ENCODE measurements at places on chromosomes 12 and 14. TPM values are rescaled to one million over a fixed set of nuclear protein-coding genes. Genes with fewer than 3 reads are reported as not detected.

DNA sequence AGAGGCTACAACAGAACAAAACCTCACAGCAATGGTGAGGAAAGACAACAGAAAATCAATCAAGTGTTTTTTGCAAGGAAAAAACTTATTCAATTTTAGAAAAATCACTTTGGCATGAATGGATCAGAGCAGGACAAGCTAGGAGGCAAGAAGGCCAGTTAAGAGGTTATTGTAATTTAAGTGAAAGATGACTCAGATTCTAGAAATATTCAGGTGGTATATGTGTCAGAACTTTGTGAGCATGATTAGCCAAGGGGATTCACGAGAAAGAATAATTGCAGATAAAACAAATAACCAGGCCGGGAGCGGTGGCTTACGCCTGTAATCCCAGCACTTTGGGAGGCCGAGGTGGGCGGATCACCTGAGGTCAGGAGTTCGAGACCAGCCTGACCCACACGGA is 12.7 kb downstream of the GCH1 start:
- DNase-seq: no peak

DNA sequence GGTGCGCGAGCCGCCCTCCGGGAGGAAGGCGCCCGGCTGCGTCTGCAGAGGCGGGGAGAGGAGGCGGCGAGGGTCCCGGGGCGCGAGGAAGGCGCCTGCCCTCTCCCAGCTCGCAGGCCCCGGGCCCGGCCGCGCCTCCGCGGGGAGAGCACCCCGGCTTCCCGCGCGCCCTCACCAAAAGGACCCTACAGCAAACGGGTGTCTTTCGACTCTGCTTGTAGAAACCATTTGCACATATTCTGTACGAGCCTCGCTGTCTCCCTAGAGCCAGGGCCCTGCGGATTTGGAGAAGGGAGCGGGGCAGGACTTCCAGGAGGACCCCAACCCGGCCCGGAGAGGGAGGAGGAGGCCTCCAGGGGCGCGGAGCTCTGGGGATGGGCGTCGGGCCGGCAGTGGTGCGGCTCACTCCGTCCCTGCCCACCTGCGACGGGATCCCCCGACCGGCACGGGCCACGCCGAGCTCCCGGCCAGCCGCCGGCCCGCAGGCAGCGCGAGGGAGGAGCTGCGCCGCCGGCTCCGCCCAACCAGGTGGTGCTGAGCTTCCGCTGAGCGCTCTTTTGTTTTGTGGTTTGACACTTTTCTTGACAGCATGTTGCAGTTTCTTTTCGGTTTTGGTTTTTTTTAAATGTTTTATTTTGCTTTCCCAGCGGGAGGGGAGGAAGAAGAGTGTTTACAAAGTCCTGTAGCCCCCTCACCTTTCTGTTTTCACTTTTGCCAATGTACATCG is 103.3 kb upstream of the FKBP4 start:
- no peak for DNase-seq

DNA sequence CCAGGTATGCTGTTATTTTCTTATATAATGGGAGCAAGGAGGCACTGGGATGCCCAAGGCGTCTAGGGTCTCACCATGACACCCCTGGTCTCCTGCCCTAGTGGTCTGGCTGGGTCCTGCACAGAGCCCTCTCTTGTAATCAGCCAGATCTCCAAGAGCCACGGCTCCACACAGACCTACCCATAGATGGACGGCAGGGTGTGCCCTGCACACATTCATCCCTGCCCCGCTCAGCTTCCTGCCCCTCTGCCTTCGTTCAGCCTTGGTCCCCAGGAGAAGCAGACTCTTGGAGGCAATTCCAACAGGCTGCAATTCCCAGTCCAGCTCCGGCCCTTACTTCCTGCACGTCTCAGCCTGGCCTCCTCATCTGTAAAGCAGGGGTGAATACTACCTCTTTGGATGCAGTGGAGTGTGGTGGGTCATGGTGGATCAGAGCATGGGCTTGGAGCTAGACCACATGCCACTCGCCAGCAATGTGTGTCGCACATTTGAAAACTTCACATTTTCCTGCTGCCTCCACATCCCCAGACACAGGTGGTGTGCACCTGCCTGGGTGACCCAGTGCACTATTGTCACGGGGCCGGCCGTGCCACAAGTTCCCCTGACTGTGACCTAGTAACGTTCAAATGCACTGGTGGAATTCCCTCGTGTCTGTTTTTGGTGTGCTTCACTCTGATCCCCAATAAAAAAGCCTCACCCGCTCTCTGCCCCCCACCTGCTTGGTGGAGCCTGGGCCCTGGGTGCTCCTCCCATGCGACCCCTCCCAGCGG is 171.1 kb upstream of the PRMT8 start:
- peak; percentile 40 for DNase-seq

GRCh38 chr14:84584511-84584910 is 945.4 kb upstream of the FLRT2 start:
- no peak for DNase-seq

DNA sequence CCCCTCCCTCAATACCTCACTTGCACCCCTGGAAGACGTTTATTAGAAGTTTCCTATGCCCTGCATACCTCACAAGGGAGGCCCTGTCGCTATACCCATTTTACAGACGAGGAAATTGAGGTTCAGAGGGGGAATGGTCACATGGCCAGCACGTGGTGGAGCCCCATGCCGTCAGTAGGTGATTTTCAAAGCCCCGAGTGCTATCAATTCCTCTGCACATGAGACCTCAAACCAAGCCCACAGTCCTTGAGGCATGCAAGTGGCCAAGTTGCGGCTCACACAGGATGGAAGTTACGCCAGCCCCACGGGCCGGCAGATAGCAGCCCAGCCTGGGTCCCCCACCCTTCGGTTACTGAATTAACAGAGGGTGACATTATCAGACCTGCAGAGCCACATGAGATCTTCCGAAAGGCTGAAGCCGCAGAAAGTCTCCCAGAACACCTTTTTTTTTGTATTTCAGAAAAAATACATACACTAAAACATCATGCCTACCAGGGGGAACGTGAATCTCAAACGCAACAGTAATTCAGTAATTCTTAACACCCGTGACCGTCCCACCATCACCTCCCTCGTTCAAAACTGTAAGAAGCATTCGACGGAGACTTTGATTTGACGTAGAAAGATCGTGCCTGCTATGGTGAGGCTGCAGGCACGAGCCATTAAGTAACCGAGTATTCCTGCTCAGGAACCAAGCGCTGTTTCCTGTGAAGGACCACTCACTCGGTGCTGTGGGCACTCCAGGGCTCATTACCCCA is 129.0 kb downstream of the RFLNA start:
- DNase-seq: no peak

- no peak for DNase-seq
These were observed 79.1 kb downstream of the ZFP36L1 start for GRCh38 chr14:68713782-68714181.

DNA sequence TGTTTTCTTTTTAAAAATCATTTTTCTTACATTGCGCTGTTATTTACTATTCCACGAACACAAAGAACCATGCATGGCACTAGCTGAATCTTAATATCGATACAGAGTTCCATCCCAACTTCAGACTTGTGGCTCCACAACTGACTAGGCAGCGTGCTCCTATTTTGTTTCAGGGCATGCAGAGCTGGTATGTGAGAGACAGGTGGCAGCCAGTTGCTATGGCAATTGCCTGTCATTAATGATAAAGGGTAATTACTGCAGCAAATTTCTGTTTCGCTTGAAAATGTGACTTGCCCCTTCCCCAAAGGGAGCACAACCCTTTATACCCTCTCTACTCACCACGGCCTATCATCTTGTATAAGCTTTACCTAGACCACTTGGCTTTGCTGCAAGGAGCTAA is 113.1 kb upstream of the G2E3 start:
- DNase-seq: no peak

GRCh38 chr14:73680821-73681220 is 33.4 kb downstream of the PNMA1 start:
- no peak for DNase-seq

- DNase-seq: peak; percentile 22
These were observed 20.5 kb upstream of the GUCY2C start for GRCh38 chr12:14716848-14717444.

The RNASE11 gene
- polyA plus RNA-seq: not detected

The ITGA7 gene
- polyA plus RNA-seq: 1.9 TPM

The PMEL gene
- 1.0 TPM for polyA plus RNA-seq

Data from A549 (cell line).